Stimulated activated naive B cell treated with anti-CD40 and anti-IgM and Interleukin-4, amounts not matched to agents 10 μg/mL and 1 μg/mL and 100 μg/mL, for 72 hours (primary cell): ENCODE measurements at places on chromosomes 6 and 20.
A peak's percentile ranks its signal among the peaks of the same experiment; 100 is the strongest.

- DNase-seq: no peak
Observed at GRCh38 chr20:61686051-61686936, 379.4 kb downstream of the TAF4 start.

- no peak for DNase-seq
Observed at GRCh38 chr6:11120271-11121005, 8.9 kb upstream of the ERVFRD-1 start.

- no peak for DNase-seq
Observed at GRCh38 chr6:170489836-170490235, 63.3 kb downstream of the PSMB1 start.

GRCh38 chr6:125953502-125953875 lies 3.1 kb upstream of the HINT3 start:
- DNase-seq: no peak

- no peak for DNase-seq
Observed at GRCh38 chr20:61161726-61162390, 90.2 kb upstream of the CDH4 start.

DNA sequence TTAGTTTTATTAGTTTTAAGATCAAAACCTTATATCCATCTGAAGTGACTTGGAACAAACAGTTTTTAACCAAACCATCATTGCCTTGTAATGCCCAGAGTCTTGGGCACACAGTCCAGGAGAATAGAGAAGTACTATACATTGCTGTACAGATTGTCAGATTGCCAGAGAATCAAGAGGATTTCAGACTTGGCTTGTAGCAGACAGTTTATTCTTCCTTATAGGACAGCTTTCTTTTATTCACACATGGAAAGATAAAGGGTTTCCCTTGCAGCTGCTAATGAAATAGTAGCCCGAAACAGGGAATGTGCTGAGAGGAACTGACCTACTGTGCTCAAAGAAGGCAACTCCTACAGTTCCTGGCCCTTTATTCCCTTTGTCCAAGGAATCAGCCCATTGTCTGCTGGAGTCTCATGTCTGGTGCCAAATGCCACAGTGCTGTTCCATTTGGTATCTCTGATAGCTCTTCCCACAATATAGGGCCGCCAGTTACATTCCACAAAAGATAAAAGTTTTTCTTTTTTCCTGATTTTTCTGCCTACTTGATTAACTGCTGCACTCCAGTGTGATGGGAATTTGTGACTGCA lies 30.6 kb downstream of the DCBLD1 start:
- no peak for DNase-seq

- no peak for DNase-seq
Observed at GRCh38 chr6:157227202-157228166, 95.8 kb downstream of the TMEM242 start.

DNA sequence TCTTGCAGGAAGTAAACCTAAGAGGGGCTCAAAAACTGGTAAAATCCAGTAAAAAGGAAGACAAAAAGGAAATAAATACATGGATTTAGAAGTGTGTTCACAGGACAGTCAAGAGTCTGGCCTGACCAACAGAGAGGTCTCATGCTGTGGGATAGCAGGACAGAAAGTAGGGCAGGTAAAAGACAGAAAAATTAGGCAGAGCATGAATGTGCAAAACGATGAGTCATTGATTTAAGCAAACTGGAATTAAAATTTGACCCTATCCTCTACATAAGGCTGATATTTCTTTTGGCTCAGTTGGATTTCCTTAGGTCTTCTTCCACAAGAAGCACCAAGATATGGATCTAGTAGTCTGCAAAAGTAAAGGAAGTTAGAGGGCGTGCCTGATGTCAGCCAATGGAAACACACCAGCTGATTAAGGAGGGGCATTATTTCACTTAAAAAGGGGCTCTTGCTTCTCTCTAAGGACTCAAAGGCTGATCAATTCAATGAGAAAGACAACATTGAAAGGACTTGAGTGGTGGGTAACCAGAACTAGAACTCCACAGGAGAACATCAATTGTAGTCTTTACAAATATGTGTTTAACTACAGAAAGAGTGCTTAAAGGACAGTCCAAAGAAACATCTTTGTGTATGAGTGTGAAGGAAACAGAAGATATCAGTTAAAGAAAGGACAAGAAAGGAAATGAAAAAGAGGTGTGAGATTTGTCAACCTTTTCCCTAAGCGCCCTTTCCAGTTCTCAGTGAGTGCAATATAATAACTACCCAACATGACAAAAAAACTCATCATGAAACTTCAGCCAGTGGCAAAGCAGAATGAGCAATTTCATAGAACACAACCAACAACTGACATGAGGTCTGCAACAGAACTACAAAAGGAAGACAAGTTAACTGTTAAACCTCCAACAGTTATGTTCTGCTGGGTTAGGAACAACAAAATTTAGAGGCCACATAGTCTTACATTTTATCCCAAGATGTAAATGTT lies 19.4 kb upstream of the MYB start:
- DNase-seq: no peak

GRCh38 chr20:10167040-10167439 lies 51.6 kb upstream of the SNAP25 start:
- DNase-seq: no peak

GRCh38 chr20:34595377-34596184 lies 37.1 kb downstream of the MAP1LC3A start:
- no peak for DNase-seq

DNA sequence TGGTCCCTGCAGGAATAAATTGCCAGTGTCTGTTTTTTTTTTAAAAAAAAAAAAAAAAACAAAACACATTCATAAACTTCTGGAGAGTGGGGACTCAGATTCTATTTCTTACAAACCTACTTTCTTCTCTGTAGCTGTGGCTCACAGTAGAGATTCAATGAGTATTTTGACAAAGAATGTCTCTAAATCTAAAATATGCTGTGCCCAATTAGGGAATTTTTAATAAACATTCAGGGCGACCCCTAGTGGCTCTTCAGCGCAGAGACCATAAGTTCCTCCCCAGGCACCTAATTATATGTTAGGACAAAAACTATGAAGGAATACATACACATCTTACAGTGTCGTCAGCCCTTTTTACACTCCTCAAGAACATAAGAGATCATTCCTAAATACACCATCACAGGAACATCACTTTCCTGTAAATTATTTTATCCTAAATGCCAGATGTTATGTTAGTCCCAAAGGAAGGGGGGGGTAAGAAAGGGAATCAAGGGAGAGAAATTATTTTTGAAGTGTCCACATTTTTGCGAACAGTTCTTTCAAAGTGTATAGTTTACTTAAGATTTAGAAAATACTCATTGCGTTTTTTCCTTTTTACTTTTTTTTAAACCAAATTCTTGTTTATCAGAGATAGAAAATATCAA lies 21.8 kb upstream of the NAA20 start:
- DNase-seq: no peak

GRCh38 chr6:151232899-151233298 lies 6.9 kb upstream of the AKAP12 start:
- DNase-seq: no peak

DNA sequence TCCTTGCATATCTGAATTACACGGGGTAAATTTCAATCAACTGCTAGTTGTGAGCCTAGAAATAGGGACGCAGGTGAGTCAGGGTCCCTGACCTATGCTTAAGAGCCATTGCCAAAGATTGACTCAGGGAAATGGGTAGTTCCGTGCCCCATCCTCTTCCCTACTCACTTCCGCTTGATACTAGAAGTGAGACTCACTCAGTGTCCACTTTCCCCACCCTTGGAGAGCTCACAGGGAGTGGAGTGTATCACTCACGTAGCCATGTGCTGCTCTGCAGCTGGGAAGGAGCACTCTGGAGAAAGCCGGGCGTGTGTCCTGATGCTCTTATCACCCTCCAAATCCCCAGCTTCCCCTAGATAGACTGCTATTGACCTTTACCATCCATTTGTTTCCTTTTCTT lies 543 bp upstream of the MUC22 start:
- DNase-seq: no peak

DNA sequence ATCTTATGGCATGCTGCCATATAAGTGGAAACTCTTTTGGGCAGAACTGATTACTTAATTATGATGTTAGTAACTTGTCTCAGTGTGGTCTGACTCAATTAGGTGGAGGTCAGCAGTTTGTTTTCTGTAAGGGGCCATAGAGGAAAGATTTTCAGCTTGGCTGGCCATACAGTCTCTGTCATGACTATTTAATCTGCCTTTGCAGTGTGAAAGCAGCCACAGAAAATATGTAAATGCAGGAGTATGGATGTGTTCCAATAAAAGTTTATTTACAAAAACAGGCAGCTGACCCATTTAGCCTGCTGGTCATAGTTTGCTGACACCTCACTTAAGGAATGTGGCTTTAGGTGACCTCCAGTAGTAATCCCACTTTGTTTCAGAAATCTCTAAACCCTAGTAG lies 700.7 kb downstream of the EPM2A start:
- no peak for DNase-seq

- peak; percentile 38 for DNase-seq
Observed at GRCh38 chr6:170279977-170280688, 10.7 kb downstream of the DLL1 start.

GRCh38 chr20:23180451-23180921 lies 94.4 kb upstream of the CD93 start:
- no peak for DNase-seq

- DNase-seq: peak; percentile 44
Observed at GRCh38 chr6:158072083-158072721, 90.5 kb downstream of the SYNJ2 start.

- DNase-seq: no peak
Observed at GRCh38 chr6:41768545-41769308, 11.0 kb downstream of the FRS3 start.

- no peak for DNase-seq
Observed at GRCh38 chr6:168362276-168362990, 42.9 kb upstream of the DACT2 start.

GRCh38 chr6:49866485-49866943 lies at the start of gene CRISP1:
CRISP1 (minus strand) TSS chr6:49866535; CDS start chr6:49857400, 9,135 bp downstream.
- DNase-seq: no peak

DNA sequence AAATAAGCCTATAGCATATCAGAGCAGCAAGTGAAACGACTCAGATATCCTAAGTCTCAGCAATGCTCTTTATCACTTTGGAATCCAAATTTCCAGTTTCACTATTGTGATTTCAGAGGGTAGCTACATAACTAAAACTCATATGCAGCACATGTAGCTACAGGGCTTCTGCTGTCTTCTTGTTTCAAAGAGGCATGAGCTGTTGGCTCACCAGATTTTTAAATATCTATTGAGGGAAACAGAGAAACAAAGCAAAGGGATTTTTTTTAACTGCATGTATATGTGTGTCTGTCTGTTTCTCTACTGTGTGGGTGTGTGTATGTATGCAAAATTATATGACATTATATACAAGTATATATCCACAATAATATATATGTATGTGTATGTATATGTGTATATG lies 258.4 kb downstream of the HDGFL1 start:
- DNase-seq: no peak

DNA sequence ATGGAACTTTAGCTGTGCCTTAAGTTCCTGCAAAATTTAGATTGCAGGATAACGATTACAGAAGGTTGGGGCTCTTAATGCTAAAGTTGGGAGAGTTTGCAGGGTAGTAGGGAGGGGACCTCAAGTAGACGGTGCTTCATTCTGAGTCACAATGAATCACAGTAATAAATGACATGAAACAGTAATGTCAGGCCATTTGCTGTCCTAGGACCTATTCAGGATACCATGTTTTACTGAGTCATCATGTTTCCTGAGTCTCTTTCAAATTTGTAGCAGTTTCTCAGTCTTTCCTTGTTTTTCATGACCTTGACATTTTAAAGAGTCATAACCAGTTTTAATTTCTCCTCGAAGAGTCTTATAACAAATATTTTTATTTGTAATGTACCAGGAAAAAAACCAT lies 406.9 kb upstream of the MAP3K7 start:
- DNase-seq: no peak

GRCh38 chr6:166637812-166638572 lies 10.9 kb upstream of the RPS6KA2 start:
- DNase-seq: no peak

DNA sequence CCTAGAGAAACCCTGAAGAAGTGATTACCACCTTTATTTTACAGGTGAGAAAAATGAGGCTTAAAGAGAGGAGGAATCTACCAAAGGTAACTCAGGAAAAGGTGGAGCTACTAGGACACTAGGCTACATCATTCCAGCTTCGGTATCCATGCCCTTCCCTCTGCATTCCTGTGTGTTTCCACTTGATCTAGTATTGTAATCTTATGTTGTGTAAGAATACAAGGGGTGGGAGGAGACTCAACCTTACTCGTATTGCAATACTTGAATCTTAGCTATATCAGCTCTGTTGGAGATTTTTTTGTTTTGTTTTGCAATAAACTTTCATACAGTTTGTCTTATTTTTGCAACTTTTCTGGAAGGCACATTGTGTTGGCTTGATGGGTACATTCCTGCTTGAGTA lies 742.4 kb downstream of the PTPRT start:
- DNase-seq: no peak

GRCh38 chr20:59845472-59845871 lies 88.0 kb downstream of the SYCP2 start:
- no peak for DNase-seq

DNA sequence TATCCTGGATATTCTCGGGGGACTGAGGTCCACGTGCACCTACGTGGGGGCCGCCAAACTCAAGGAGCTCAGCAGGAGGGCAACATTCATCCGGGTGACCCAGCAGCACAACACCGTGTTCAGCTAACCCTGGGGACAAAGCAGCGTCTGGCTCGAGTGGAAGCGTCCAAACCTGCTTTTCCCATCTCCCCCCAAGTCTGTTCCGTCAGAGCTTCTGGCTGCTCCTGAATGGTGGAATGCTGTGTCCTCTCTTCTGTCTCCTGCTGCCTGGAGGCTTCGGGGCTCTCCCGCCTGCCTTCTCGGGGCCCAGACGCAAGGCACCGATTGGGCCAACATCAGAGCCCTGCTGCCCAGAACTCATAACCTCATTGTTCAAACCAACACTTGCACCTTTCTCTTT lies 56.7 kb downstream of the GMPR start:
- no peak for DNase-seq

DNA sequence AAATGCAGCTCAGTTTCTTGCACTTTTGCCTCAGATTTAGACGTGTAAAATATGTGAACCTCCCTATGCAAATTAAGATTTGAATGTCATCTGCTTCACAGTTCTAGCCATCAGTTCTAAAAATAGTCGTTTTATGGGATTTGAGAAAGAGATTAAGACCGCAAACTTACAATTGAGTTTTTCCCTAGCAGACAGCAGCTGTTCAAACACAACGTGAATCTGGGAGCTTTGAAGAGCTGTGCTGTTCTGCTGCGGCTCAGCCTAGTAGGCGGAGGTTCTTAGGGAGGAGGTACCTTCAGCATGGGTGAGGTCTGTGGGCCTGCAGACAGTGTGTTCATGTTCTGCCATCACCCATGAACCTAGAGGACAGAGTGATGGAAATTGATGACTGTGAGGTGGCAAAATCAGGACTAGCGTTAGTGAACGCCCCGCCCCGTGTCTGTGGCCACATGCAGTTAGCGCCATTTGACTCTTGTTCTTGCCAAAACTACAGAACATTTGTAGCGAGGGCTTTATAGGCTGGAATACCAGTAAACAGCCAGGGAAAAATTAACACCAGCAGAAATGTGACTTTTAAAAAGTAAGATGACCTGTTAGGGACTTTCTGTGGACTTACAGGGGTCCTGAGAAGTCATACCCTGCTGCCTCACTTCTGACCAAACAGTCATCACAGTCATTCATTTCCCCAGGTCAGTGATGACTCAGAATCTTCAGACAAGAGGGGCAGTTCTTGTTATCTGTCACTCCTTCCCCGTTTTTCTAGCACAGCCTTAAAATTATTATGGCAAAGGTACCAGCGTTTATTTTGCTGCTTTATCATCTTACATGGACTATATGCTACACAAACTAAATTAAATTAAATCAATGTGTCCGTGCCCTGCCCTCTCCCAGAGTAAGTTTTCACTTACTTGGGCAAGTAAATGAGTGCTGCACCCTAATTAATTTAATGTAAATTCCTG lies 84.3 kb upstream of the TMEM181 start:
- DNase-seq: peak; percentile 35
